ENCODE measurements at places on chromosomes 2 and 18.

GRCh38 chr2:241458687-241459086, 49.7 kb downstream of the STK25 start:
- no peak for DNase-seq

- peak; percentile 65 for DNase-seq
Observed at GRCh38 chr2:182372661-182373060, 54.2 kb downstream of the PDE1A start.

- no peak for DNase-seq
Observed at GRCh38 chr18:64017870-64018269, 48.0 kb downstream of the SERPINB8 start.

DNA sequence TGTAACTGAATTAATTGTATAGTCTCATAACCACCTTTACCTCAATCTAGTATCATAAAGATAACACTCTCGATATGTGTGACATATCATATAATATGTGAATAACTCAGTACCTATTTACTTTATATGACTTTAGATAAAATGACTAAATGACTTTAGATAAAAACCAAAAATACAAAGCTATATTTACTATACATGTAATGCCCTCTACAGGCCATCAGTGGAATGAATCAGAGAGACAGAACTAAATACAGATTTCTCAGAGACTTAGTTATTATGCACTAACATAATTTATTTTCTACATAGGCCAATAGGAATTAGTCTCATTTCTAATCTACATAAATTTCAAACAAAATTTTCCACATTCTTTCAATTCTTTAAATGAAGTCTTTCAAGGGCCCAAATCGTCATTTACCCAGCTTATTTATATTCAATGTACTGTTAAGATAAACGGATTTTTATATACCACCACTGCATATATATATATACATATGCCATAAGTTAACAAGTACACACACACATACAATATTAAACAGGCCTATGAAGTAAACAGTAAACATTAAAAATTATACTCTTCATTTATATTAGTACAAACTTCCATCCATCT, 219.9 kb downstream of the EXOC6B start:
- DNase-seq = no peak

GRCh38 chr2:214127170-214127569, 283.7 kb upstream of the VWC2L start:
- DNase-seq = no peak

DNA sequence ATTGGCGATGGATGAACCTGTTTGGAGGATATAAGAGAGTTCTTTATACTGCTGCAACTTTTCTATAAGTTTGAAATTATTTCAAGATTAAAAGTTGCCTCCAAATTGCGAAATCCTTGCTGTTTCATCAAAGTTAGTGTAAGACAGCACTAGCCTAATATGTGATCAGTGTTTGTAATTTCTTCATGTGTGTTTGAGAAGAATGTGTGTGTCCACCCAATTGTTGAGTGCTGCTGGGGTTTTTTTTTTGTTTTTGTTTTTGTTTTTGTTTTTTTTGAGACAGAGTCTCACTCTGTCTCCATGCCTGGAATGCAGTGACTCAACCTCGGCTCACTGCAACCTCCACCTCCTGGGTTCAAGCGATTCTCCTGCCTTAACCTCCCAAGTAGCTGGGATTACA, 33.4 kb downstream of the CDK15 start:
- DNase-seq = no peak

- DNase-seq = no peak
Observed at GRCh38 chr18:29083545-29083944, 906.6 kb upstream of the CDH2 start.

- DNase-seq = no peak
Observed at GRCh38 chr2:88933091-88933490, 241.6 kb downstream of the RPIA start.

- no peak for DNase-seq
Observed at GRCh38 chr18:79802298-79802697, 4.6 kb downstream of the KCNG2 start.

DNA sequence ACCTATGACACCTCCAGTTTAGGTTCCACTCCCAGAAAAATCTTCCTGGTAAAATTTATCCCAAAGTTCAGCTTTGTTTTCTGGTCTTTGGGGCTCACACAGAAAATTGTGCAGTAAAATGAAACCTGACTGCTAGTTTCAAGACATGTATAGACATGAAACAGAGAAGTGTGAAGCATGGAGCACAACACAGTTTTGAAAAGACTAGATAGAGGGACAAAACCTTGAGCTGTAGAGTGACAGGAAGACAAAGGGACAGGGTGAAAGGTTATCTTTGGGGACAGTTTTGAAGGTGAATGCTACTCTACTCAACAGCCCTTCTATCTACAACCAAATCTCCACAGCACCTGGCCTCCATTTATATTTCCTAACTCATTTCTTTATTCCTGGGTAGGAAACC, 352.6 kb downstream of the RBM43 start:
- DNase-seq = no peak

- DNase-seq = no peak
Observed at GRCh38 chr2:143486976-143487375, 357.8 kb downstream of the ARHGAP15 start.

- DNase-seq = no peak
Observed at GRCh38 chr18:27967913-27968824, 208.8 kb downstream of the CDH2 start.

- no peak for DNase-seq
Observed at GRCh38 chr2:192072261-192072660, 122.5 kb downstream of the TMEFF2 start.

DNA sequence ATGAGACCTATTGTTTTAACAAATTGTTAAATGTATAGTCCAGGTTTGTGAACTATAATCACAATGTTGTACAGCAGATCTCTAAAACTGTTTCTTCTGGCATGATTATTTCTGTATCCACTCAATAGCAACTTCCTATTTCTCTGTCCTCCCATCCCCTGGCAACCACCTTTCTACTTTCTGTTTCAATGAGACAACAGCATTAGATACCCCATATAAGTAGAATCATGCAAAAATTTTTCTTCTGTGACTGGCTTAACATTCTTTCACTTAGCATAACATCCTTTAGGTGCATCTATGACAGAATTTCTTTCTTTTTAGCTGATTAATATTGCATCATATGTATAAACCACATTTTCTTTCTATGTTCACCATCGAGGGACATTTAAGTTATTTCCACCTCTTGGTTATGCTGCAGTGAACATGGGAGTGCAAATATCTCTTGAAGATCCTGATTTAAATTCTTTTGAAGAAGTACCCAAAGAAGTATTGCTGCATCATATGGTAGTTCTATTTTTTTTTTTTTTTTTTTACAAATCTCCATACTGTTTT, 713.5 kb downstream of the LRP1B start:
- DNase-seq = no peak

GRCh38 chr2:25041307-25041927, 459 bp upstream of the EFR3B start:
- DNase-seq = no peak

- no peak for DNase-seq
Observed at GRCh38 chr18:53324353-53324752, 900.1 kb downstream of the MBD2 start.

All from BJ (cell line).